Non-pigmented ciliary epithelial cell (primary cell): ENCODE measurements at places on chromosomes 2 and 18.

DNA sequence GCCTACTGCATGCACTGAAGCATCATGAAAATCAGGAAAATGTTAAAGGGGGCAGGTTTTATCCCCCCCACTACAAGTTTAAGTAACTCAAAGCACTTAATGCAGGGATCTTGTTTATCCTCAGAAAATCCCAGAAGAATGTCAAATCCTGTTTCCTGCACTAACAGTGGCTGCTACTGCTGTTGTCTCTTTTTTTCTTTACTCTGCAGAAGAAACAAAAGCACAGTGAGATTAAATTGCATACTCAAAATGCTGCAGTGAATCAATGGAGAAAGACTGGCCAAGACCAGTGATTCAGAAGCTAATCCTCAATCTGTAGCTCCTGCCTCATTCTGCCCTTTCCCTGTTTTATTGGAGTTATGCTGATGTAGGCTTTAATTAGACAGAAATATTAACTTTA lies 332.3 kb upstream of the FIGN start:
- no peak for DNase-seq

- DNase-seq: no peak
Observed at GRCh38 chr2:132811148-132811915, 141.3 kb upstream of the LYPD1 start.

DNA sequence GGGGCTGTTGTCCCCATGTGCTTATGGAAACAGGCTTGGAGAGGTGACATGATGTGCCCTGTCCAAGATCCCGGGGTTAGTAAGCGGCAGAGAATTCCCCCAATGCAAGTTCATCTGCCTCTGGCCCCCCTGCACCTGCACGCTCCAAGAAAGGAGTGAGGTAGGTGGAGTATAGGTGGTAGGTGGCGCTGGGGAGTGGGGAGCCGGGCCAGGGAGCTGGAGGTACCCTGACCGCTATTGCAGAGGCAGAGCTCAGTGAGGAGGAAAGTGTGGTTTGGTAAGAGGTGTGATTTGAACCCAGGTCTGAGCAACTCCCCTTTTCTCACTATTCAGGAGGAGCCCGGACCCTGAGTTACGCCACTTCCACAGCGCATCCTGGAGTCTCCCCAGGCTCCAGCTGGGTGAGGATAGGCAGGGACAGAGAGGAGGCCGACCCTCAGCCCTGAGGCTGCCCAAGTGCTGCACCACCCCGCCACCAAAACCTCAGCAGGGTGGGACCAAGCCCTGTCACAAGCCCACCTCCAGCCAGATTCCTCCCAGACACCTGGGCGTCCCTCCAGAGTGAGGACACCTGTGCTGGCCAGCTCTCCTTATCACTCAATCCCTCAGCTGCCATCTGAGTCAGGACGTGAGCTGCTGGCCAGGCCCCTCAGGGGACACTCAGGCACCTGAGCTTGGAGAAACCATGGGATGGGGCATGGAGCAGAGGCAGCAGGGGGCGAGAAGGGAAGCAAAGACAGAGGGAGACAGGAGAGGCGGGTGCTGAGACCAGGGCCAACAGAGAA lies 5.6 kb downstream of the HAAO start:
- DNase-seq: no peak

DNA sequence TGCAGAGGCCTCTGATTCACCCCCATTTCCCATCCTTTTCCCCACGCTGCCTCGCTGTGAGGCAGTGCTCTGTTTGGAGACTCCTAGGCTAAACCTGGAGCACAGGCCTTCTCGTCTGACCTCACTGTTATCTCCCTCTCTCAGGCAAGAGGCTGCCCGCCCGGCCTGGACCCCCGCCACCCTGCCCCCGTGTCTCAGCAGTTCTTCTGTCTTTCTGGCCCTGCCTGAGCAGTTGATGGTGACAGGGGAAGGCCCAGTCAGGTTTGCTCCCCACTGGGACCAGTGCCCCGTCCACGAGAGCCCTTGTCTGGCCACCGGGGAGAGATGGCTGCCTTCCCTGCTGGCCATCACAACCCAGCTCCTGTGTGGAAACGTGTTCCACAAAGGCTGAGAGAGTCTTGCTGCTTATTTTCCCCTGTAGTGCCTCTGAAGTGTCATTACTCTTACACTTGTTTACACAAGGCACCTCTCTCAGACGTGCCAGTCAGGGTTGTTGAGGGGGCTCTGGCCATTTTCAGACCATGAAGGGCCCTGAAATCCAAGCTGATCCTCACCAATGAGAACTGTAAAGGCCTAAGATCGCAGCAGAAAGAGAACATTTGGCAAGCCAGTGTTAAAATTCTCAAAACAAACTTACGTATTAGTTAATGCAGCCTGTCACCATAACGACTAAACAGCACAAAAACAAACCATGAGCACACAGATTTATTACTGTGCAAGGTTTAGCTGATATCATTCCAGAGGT lies 210.9 kb downstream of the NDUFA10 start:
- no peak for DNase-seq
